ENCODE measurements at places on chromosomes 11 and 22.
A peak's percentile ranks its signal among the peaks of the same experiment; 100 is the strongest.

DNA sequence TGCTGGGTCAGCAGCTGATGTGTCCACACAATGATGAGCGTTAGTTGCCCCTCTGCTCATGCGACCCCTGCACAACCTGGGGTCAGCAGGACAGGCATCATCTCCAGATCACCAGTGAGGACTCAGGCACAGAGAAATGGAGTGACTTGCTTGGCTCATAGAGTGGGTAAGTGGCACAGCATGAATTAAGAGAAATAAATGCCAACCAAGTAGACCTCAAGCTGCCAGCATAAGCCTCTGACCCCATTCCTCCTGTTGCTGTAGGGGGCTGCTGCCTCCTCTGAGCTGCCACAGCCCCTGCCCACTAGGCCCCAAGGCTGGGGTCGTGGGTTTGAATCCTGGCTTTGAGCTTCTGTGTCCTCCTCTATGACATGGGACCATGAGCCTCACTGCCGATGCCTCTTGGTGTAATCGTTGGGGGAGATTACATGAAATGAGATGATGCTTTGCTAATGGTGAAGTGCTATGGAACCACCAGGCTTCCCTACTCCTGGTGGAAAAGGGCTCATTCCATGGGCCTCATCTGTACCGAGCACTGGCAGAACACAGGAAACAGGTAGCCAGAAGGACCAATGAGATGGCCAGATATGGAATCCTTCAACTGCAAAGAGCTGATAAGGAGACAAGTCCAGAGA, 33.6 kb downstream of the LRRC32 start:
- no peak for DNase-seq

DNA sequence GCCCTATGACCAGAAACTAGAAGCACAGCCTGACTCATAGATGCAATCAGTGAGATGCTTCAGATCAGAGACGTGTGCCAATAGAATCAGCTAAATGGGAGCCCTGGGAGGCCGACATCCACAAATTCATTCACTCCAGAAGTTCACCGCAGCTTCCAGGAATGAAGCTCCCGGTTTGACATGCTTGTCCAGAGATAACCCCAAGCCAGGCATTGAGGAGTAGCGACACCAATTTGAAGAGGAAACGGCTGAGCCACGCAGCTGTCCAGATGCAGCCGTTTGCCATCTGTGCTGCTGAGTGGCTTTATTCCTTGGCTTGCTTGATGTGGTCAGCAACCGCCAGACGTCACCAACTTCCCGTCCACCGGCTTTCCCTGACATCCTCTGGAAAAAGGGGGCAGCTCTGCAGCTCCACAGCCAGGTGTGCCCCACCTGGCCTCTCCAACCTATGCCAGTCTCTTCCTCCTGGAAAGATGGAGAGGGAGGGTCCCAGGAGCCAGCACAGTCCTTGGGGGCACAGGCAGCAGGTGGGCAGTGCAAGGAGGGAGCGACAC, 123.9 kb upstream of the OPCML start:
- no peak for DNase-seq

- no peak for DNase-seq
These were observed 113.0 kb upstream of the CLMP start for GRCh38 chr11:123308077-123308476.

DNA sequence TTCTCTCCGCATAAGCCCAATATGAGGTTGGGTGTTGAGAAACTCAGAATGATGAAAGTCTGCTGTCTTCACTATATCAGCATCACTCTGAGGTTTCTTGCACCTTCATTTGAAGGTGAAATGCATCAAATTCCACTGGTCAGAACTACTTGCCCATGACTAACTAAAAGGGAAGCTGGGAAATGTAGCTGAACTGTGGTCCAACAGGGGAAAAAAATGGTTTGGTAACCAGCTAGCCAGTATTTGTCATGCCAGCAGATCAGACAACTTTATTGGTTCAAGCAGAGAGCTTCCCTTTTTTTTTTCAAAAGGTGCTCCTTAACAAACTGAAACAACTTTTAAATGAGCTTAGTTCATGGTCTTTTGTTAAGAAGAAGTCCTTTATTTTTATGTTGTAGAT, 14.2 kb upstream of the PIK3C2A start:
- DNase-seq = peak; percentile 51

DNA sequence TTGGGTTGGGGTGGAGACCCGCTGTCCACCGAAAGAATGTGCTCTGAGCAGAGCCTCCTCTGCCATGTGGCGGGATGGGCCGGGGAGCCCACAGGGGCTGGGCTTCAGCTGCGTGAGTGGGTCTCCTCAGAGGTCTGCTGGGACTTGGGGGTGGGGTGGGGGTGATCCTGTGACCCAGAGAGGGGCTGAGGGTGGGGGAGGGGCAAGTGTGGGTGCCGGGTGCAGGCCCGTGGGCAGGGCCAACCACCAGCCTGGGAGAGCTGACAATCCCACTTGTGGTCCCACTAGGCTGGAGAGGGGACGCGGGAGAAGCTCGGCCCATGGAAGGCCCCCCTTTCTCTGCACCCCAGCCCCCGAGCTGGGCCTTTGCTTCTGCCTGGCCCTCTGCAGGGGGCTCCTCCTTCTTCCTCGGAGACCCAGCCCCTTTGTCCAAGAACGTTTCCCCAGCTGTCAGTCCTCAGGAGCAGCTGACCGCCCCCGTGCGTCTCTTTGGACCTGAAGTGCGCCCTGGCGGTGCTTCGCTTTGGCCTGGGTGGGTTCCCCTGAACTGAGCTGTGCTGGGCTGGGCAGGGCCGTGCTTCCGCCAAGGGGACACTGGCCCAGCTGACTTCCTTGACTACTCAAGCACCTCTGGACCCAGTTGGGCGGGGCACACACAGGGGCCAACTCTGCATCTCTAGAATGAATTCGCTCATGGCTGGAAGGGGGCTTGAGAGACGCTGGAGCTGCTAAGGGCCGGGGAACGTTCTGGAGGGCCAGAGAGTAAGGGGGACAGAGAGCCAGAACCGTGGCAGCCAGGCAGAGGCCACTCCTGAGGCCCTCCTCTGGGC, 30.2 kb downstream of the OSBPL5 start:
- no peak for DNase-seq

- DNase-seq = no peak
These were observed 30.2 kb downstream of the USP47 start for GRCh38 chr11:11871991-11872401.

- DNase-seq = no peak
These were observed 279.3 kb upstream of the SYN3 start for GRCh38 chr22:33337524-33337923.

DNA sequence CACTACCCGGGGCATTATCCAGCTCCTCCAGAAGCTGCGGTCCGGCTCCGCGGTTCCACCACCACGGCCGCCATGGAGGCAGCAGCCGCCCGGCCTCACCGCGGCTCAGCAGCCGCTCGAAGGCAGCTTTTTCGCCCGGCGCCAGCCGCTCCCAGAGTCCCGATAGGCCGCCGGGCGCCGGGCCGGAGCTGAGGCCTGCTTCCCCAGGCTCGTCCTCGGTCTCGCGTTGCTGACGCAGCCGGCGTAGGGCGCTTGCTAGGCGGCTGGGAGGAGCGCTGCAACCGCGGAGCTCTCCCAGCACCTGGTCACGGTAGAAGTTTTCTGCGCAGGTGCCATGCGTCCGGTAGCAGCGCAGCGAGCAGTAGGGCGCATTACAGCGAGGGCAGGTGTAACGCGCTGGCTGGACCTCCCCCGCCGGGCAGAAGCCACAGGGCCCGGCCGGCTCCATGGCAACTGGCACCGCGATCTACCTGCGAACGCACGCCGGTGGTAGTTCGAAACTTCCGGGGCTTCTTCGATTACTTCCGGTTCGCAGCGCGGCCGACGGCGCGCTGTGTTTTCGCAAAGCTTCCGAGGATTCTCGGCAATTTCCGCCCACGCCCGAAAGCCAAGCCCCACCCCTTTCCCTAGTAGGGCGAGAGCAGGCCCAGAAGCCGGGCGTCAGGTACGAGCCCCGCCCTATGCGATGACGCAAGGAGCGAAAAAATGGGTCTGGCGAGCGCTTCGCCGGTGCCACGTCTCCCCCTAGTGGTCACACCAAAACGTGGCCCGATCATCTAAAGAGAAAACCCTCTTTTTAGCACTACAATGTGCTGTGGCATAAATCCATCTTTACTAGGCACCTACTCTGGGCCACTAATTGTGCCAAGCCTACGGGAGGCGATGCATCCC, at the start of gene ZNHIT2:
Gene ZNHIT2 (minus strand): TSS at position 496 of the 891 bp plus-strand sequence. CDS start 48 bp downstream, at position 448.
- DNase-seq = peak; percentile 100

GRCh38 chr11:88521799-88522201, 184.3 kb upstream of the CTSC start:
- no peak for DNase-seq

DNA sequence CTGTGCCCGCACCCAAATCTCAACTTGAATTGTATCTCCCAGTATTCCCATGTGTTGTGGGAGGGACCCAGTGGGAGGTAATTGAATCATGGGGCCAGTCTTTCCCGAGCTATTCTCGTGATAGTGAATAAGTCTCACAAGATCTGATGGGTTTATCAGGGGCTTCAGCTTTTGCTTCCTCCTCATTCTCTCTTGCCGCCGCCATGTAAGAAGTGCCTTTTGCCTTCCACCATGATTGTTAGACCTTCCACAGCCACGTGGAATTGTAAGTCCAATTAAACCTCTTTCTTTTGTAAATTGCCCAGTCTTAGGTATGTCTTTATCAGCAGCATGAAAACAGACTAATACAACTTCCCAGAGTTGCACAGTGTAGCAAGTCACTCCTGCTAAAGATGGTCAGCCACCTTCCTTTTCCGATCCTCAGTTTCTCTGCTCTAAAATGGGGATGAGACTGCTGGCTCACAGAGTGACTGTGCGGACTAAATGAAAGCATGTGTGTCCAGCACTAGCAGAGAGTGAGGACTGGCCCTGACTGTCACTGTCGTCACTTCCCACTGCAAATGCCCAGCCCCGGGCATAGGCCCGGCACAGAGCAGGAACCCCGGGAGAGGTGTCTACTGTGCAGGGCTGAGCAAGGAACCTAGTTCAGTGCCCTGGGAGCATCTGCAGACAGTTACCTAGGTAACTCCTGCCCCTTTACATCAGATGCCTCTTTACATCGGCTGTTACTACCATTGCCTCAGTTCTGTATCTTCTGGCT, 9.5 kb downstream of the TSKU start:
- no peak for DNase-seq

DNA sequence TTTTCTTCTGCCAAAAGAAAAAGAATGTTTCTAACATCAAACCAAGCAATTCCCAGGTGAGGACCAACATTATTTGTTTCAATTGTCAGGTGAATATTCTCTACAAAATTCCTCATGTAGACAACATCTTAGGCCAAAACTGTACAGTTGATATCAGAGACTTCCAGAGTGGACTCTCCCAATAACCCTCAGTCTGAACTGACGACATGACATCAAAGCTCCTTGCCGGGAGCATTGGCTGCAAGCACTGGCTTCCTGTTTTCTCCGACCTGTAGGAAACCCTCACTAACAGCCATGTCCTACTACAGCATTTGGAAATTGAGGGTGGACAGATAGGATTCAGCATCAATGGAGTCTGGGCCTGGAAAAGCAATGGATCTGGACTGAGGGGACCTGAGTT, 30.5 kb upstream of the MRGPRX1 start:
- no peak for DNase-seq

- no peak for DNase-seq
These were observed 240.5 kb upstream of the API5 start for GRCh38 chr11:43071338-43071737.

GRCh38 chr11:61162092-61162941, 1.1 kb upstream of the VPS37C start:
- peak; percentile 87 for DNase-seq

DNA sequence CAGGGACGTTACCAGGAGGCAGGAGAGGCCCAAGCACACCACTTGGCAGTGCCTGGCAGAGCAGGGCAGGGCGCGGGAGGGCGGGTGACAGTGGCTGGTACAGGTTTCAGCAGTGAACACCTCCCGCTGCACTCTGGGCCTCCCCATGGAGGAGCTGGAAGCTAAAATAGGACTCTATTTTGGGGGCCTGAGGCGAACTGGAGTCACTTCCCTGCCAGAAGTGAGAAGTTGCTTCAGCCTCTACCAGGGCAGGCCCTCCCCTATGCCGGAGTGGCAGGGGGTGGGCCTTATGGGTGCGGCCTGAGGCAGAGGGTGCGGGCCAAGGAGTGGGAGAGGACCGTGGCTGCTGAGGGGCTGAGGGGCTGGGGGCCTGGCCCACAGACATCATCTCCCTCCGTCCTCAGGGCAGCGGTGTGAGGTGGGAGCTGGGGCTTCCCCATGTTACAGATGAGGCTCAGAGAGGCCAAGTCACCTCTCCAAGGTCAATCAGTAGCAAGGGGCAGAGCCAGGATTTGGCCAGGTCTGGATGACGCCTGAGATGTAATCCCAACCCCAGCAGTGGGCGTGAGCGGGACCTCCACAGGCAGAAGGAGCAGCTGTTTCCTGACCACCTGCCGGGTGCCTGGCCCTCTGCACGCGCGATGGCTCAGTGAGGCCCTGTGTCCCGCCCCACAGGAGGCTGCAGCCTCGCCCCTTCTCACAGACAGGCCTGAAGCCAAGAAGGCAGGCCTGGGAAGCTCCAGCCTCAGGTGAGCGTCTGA, 39.3 kb downstream of the KCNJ4 start:
- peak; percentile 36 for DNase-seq
